ENCODE measurements at places on chromosomes 13 and 19.
A peak's percentile ranks its signal among the peaks of the same experiment; 100 is the strongest.

- no peak for DNase-seq
Observed at GRCh38 chr19:6259312-6259861, 20.4 kb downstream of the MLLT1 start.

DNA sequence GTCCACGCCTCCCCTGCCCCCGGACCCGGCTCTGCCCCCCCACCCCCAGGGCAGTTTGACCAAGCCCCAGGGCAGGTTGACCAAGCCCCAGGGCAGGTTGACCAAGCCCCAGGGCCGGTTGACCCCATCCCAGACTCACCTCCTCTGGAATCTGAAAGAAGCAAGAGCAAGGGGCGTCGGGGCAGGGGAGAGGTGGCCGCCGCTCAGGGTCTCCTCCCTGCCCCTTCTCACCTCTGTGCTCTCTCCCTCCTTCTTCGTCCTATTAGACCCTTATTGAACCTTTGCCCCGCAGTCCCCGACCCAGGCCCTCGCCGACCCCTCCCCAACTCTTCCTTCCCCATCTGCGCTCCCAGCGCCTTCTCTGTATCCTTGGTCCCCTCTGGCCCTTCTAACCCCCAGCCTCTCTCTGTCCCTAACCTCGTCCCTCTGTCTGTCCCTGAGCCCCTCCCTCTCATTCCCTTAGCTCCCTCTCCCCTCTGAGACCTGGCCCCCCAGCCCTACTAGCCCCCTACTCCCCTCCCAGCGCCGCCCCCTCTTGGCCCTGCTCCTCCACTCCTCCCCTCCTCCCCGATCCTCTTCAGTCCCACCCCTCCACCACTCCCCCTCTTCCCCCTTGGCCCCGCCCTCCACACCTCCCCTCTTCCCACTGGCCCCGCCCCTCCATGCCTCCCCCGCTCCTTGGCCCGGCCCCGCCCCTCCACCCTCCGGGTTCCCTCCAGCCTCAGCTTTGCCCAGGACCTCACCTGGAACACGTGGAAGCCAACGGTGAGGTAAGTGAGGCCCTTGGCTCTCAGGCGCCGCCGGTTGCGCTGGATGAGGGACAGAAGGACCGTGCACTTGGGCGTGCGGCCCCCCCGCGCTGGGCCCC, 7.6 kb downstream of the CAPN12 start:
- DNase-seq, result peak; percentile 48

DNA sequence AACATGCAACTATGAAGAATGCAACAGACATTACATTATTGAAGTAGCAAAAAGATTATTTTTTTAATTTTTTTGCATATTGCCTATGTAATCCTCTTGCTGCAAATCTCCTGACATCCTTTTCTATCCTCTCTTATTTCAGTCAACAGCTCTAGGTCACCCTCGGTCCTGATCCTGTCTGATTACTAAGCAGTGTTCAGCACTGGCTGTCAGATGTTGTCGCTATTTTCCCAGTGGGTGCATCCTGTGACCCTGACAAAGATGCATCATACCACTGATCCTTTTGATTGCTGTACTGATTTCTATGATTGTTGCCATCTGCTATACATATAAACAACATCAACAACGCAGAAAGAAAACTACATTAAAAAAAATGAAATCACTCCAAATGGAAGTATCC, 443.7 kb upstream of the PRR20A start:
- no peak for DNase-seq

GRCh38 chr19:22603518-22604440, 30.3 kb upstream of the ZNF492 start:
- DNase-seq, result no peak

DNA sequence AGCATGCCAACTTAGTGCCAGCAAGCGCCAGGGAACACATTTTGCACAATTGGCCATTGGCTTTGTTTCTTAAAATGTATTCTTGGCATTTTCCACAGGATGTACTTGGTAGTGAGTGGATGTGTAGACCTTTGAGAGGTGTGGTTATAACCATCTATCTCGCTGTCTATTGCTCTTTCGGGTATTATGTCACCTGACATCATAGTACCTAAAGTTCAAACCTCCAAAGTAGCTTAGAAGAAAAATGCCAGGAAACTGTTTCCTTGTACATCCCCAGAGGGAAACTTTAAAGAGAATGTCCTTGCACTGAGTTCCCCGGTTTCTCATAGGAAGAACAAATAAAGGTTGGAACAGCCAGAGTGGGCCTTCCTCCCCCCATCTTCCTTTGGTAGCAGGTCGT, 87.6 kb downstream of the FGF9 start:
- DNase-seq, result no peak

GRCh38 chr19:46624958-46625661, at the start of gene PTGIR:
TSS of gene PTGIR (minus strand) at chr19:46625089. CDS start at chr19:46624225, 864 bp downstream.
- DNase-seq, result no peak

- peak; percentile 57 for DNase-seq
Observed at GRCh38 chr19:50147462-50148423, 15.3 kb downstream of the IZUMO2 start.

GRCh38 chr13:92649140-92649813, 577.3 kb upstream of the GPC6 start:
- DNase-seq, result no peak

GRCh38 chr13:74444864-74445479, 310.8 kb upstream of the KLF12 start:
- DNase-seq, result no peak

DNA sequence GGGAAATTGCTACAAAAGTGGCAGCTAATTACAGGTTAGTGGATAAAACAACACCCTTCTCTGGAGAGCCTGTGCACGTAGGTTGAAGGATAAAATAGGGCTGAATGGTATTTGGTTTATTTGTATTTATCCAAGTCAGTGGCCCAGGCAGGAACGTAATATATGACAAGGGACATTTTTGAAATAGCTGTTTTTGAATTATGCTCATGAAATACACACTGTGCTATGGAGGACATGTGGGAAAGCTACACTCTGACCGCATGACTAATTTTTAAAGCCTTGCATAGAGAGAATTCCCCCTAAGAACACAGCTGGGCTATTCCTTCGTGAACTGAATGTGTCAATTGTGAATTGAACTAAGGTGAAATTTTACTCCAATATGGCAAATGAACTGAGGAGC, 292.1 kb upstream of the MAB21L1 start:
- no peak for DNase-seq

GRCh38 chr13:112362021-112362420, 14.1 kb upstream of the SPACA7 start:
- no peak for DNase-seq
